ENCODE measurements at places on chromosomes 3 and 15.

DNA sequence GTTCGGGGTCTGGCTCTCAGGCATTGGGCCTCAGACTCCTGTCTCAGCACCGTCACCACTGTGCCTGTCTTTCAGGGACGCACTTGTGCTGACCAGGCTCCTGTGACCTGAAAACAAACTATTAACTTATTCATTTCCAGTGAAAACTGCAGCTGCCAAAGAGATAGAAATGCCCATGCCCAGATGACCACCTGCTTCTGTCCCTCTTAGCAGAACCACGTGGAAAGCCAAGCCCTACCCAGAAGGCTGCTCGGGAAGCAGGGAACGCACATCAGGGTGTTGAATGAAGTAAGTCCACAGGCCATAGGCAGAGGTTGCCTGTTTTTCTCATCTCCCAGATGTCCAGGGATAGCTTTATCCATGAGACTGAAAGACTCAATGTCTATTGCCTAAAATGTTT is 219.3 kb downstream of the EBLN2 start:
- no peak overlapping the region for H3K4me3 ChIP-seq
- H3K27me3 ChIP-seq, result no peaks in the 10 kb centered on the region
- no peak overlapping the region for H3K27ac ChIP-seq

DNA sequence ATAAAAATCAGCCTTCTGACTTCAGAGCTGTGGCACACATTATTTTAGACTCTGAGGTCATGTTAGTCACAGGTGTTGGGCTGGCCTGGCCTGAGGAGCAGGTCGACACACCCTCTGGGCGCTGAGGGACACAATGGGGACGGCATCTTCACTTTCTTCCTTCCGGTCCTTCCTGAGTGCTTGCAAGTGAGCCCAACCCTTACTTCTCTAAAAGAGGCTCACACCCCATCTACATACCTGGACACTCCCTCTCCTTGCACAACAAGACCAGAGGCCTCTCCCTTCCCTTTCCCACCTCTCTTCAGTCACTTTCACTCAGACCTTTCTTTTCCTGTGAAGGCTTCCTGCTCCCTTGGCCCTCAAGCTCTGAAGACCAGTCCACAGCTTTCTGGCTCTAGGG is 85.4 kb downstream of the XXYLT1 start:
- no peaks in the 10 kb centered on the region for H3K27me3 ChIP-seq
- H3K4me3 ChIP-seq, result no peak overlapping the region
- peaks cover 2% of the 10 kb centered on the region for H3K36me3 ChIP-seq
- DNase-seq, result no peak

- no peak overlapping the region for H3K4me3 ChIP-seq
- no peak overlapping the region for H3K27ac ChIP-seq
- H3K27me3 ChIP-seq, result no peaks in the 10 kb centered on the region
- peaks cover 5% of the 10 kb centered on the region for H3K36me3 ChIP-seq
These were observed 77.8 kb upstream of the GSK3B start for GRCh38 chr3:120172070-120172469.

GRCh38 chr15:52233405-52233804 is 42.2 kb upstream of the GNB5 start:
- no peaks in the 10 kb centered on the region for H3K36me3 ChIP-seq
- peaks cover 3% of the 10 kb centered on the region for H3K4me1 ChIP-seq
- no peak overlapping the region for H3K27ac ChIP-seq
- DNase-seq, result no peak
- no peak overlapping the region for H3K4me3 ChIP-seq
